Activated CD4-positive, alpha-beta T cell treated with anti-CD3 and anti-CD28 coated beads for 36 hours (primary cell): ENCODE measurements at places on chromosomes 4 and X.

GRCh38 chr4:83962492-83962891 lies 426.6 kb downstream of the GPAT3 start:
- no peak for DNase-seq

DNA sequence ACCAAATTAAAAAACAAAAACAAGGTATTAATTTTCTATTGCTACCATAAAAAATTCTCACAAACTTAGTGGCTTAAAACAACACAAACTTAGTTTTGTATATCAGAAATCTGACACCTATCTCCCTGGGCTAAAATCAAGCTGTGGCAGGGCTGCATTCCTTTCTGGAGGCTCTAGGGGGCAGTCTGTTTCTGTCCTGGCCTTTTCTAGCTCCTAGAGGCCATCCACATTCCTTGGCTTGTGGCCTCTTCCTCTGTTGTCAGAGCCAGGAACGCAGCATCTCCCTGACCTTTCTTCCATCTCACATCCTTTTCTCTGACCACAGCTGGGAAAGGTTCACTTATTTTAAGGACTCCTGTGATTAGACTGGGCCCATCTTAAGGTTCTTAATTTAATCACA lies 38.9 kb upstream of the TLR2 start:
- peak; percentile 50 for DNase-seq

GRCh38 chr4:83342476-83342875 lies 7.8 kb upstream of the HPSE start:
- DNase-seq, result no peak

DNA sequence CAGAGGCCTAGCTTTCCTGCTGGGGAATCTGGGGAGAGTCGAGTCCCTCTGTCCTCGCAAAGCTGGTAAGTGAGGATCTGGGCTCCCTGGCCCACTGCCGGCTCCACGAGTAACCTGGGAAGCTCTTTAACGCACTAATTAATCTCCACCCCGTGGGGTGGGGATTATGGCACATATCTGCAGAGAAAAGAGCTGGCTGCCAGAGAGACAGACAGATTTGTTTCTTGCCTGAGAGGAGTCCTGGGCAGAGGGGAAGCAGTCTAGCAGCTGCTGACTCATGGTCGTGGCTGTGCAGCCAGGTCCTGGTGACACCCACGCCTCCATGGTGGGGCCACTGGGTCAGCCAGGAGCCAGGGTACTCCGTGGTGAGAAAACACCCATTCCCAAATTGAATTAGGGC lies 14.0 kb downstream of the SORCS2 start:
- DNase-seq, result no peak

DNA sequence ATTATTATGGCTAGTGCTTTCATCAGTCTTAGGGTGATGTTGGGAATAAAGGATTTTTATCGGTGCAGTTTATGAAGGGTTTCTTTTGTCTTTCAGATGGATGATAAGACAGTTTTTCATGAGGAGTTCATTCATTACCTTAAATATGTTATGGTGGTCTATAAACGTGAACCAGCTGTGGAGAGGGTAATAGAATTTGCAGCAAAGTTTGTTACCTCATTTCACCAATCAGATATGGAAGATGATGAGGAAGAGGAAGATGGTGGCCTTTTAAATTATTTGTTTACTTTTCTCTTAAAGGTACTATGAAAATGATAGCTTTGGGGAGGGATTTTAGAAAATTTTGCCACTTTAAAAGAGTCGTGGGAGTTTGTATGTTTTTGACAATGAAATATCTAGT lies 1.3 kb downstream of the NCAPG start:
- DNase-seq, result no peak

- no peak for DNase-seq
Observed at GRCh38 chr4:166014411-166014810, 141.4 kb downstream of the TLL1 start.

DNA sequence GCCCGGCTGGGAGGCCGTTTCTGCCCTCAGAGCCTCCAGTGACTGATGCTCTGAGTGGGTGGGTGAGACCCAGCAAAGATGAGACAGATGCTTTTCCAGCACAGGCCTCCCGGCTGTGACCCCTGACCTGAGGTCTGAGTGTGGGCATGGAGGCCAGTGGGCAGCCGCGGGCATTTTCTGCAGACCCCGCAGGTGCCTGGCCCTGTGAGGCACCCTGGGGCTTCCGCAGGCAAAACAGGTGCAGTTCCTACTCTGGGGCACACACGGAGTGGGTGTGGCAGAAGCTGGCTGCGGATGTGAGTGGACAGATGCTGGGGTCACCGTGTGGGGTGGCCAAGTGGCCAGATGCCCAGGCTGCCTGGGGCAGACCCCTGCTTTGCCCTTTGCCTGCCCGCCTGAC lies 14.8 kb downstream of the HTRA3 start:
- DNase-seq, result no peak

DNA sequence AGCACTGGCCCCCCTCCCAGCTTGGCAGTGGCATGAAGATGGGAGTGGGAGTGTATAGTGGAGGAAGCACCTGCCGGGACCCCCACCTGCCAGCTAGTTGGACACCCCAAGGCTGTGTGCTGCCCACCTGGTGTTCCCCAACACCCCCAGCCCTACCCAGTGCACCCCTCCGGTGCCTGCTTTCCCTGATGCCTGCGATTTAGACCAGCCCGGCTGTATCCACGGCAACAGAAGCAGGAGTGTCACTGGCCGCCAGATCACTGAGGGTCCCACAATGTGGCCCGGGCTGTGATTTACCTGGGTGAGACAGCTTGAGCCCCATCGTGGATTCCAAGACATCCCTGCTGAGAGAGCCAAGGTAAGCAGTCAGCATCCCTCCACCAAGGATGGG lies 533 bp downstream of the GPR173 start:
- no peak for DNase-seq

DNA sequence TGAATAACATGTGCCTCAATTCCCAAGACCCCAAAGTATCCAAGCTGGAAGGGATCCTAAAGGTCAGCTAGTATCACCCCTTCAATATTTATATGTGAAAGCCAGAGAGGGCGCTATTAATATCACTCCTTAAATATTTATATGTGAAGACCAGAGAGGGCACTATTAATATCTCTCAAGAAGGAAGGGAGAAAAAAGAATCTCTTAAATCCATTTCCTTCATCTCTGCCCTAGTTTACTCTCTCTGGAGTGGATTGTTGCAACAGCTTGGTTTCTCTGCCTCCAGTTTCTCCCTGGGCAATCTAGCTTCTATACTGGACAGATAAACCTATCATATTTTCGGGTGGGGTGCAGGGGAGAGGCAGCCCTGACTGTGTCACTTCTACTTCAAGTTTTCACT lies 31.6 kb upstream of the MSN start:
- DNase-seq, result no peak
